Testis (tissue), 5 donors: ENCODE measurements at places on chromosomes 7 and 10. TPM values are rescaled to one million over a fixed set of nuclear protein-coding genes. Genes with fewer than 3 reads are reported as not detected.

DNA sequence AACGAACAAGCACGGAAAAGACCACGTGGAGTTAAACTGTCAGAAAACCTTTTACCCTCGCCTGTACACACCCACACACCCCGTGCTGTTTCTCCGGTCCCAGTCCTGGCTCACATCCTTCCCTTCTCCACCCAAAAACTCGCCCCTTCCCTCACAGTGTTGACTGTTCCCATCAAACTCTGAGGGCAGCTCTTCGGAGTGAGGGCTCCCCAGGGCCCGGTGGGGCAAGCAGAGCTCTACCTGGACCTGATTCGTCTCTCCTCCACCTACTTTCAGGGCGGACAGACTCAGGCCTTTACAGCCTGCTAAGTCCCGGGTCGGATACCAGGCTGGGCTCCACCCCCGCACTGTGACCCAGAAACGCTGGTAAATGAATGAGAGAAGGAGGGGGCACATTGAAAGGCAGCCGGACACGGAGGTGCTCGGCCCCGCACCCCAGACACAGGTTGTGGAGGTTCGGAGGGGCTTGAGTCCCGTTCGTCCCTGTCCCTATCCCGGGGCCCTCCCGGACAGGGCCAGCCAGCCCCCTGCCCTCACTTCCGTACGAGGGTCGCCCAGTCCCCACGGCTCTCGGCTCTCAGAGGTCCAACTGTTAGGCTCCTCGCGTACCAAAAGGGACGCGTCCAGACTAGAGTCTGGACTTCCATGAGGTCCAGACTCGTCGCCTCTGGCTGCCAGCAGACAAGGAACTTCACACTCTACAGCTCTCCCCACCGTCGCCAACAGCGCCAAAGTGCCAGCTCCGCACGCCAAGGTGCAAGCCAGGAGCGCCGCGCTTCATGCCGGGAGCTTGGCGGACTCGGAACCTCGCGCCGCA lies 31.7 kb upstream of the ASL start:
- peak; percentile 65 for DNase-seq

- no peak for DNase-seq
These were observed 39.5 kb upstream of the DMBT1 start for GRCh38 chr10:122521011-122521410.

DNA sequence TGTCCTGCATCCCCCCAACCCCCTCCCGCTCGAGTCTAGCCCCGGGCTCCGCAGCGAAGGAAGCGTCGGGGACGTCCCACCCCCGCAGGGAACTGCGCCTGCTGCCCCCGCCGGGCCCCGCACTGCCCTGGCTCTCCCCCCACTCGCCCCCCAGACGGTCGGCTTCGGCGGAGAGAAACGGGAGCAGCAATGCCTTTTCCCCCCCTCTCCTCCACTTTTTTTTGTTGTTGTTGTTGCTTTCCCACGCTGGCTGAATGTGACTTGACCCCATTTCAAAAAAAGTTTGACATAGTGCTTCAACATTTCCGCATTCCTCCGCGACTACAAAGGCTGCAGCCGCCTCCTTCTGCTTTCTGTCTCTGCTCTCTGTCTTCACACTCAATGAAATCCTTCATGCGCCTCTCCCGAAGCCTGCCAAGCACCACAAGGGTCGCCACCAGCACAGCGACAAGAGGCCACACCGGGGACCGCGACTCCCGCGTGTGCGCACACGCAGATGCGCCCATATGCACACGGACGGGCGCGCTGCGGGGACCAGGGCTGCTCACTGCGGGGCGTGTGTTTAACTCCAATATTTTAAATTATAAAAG lies 1.0 kb downstream of the CDK6 start:
- DNase-seq: peak; percentile 45

DNA sequence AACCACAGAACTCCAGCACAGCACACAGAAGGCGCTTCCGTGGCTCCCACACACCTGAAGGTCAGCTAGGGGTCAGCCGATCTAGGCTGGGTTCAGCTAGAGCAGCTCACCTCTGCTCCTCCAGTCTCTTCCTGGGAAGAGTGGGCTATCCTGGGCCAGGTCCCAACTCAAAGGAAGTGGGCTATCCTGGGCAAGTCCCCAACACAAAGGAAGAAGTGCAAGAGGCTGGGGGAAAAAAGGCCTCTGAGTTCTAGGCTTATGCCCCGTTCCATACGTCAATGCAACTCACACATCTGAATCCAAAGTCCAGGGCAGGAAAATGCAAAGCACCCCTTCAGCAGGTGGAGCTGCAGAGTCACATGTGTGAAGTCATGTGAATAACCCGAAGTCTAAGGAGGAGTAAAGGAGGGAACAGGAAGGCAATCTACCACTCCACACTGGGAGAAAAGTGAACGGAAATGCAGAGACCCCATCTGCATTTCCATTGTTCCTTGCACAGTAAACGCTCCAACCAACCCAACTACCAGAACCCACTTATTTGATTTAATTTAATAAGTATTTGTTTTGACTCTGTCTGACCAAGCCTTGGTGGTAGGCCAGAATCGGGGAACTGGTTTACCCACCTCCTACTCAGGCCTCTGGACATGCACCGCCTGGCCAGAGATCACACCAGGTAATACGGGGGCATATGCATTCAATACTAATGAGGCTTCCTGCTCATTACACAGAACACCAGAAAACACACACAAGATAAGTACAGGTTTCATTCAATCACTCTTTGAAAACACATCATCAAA lies 95.5 kb upstream of the RNF32 start:
- no peak for DNase-seq

DNA sequence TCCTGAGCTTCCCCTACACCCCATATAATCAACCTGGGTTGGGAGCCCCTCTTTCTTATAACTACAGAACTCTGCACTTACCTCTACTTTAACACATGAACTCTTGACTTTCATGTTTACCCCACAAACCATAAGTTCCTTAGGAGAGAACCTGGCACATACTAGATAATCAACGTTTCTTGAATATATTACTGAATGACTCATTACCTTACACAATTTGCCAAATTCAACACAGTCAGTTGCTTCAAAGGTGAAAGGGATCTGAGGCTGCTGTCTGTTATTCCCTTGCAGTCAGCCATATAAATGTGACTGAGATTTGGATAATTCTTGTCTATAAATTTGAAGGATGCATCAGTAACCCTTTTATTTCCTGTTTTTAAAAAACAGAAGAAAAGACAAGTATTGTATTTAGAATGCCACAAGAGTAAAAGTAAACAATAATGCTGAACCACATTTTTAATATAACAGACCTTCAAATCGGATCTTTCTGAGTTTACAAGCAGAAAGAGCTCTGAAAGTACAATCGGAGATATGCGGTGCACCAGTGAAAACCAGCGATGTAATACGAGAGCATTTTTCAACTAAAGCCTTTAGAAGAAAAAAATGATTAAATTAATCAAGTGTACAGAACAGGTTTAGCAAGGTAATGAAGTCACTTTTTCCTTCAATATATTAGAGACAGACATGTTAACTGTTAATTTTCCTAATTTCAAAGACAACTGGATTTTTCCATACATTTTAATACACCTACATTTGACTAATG lies 29.5 kb upstream of the LRRC17 start:
- DNase-seq: no peak

- DNase-seq: no peak
These were observed 15.7 kb downstream of the ZCCHC24 start for GRCh38 chr10:79429751-79430150.

GRCh38 chr10:65123120-65123519 lies 1601.9 kb downstream of the REEP3 start:
- DNase-seq: no peak

DNA sequence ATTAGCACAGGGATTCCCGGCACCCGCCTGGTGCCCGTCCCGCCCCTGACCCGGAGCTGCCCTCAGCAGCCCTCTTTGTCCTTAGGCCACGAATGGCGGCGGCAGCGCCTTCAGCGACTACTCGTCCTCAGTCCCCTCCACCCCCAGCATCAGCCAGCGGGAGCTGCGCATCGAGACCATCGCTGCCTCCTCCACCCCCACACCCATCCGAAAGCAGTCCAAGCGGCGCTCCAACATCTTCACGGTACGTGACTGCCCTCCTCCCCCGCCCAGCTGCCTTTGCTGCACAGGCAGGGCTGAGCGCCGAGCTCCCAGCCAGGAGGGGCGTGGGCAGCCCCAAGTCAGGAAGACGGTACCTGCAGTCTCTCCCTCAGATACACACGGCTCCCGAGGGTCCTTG lies 33.6 kb downstream of the AGAP3 start:
- DNase-seq: no peak

DNA sequence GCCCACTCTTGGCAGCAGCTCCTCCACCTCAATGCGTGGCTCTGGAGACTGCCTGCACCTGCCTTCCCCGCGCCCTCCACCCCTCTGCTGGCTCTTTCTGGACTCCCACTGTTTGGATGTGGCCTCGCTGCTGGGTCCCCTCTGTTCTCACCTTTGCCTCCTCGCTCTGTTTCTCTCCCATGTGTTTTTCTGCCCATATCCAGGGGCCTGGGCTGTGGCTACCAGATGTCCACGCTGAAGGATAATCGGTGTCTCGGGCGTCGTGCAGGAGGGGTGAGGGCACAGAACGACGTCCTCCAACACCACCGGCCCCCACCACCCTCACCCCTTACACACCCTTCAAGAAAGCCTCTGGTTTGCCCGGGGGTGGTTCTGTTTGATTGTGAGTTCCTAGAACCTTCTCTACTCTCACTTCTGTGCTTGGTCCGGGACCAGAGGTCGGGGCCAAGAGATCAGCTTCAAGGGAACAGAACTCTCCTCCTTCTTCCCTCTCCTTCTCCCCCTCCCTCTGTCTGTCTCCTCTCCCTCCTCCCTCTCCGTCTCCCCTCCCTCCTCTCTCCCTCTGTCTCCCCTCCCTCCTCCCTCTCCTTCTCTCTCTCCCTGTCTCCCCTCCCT lies 31.7 kb downstream of the AP5Z1 start:
- DNase-seq: no peak

GRCh38 chr7:148813890-148814289 lies 70.2 kb downstream of the EZH2 start:
- DNase-seq: no peak

DNA sequence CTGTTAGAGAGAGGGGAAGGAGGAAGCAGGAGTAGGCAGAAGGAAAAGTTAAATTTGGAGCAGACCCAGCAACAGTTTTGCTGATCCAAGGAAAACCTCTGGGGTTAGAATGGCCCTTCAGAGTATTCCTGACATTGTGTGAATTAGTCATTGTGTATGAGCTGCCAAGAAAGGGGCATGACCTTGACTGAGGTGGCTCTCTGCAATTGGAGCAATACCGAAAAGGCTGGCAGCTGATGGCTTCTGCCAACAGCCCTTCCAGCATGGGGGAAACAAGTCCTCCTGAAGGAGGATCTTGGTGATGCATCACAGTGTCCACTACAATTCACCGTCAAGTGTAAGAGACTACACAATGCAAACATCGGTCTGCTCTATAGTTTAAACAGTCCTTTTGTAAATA lies 20.6 kb upstream of the WASL start:
- DNase-seq: peak; percentile 34

- no peak for DNase-seq
These were observed 6.0 kb downstream of the SH3PXD2A start for GRCh38 chr10:103849212-103849877.

GRCh38 chr7:29442146-29442545 lies 121.5 kb upstream of the PRR15 start:
- DNase-seq: no peak

- no peak for DNase-seq
These were observed 144.2 kb upstream of the EGR2 start for GRCh38 chr10:62960416-62960815.

- DNase-seq: no peak
These were observed 69.5 kb upstream of the PPIF start for GRCh38 chr10:79277579-79278269.

GRCh38 chr10:75472685-75473084 lies 41.3 kb downstream of the LRMDA start:
- DNase-seq: no peak

- DNase-seq: no peak
These were observed 22.0 kb downstream of the LRRD1 start for GRCh38 chr7:92156990-92157389.

GRCh38 chr10:133262696-133263095 lies 14.0 kb downstream of the ADAM8 start:
- DNase-seq: no peak

GRCh38 chr7:92043637-92044036 lies 90.6 kb downstream of the CYP51A1 start:
- no peak for DNase-seq

DNA sequence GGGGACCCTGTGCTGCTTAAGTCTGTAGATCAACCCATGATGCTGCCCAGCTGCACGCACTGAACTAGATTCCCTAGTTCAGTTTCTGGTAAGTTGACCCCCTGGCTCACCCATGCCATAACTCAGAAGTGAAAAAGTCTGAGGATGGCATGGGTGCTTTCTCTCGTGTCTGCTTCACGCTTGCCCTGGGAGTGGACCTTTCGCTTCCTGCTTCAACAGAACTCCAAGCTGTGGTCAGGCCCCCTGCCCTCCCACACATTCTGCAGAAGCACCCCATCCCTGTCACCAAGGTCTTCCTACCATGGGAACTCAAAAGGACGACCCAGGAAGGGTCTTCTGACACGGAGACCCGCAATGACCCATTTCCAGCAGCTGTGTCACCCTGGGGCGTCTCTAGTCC lies 39.9 kb downstream of the LRRC18 start:
- DNase-seq: no peak

DNA sequence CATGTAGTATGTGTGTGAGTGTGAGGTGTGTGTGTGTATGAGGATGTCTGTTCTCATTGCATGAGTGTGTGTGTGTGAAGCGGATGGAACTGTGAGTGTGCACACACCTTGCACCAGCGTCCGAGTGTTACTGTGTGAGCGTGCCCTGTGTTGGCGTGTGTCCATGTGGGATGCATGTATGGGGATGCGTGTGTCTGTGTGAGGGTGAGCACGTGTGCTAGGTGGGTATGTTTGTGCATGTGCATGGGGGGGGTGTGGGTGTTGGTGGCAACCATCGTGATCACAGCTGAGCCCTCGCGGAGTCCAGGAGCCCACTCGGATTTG lies 6.4 kb downstream of the KNDC1 start:
- no peak for DNase-seq

GRCh38 chr7:36103837-36104561 lies 49.1 kb upstream of the EEPD1 start:
- no peak for DNase-seq

- DNase-seq: no peak
These were observed 5.0 kb downstream of the NEBL start for GRCh38 chr10:20892011-20892585.

DNA sequence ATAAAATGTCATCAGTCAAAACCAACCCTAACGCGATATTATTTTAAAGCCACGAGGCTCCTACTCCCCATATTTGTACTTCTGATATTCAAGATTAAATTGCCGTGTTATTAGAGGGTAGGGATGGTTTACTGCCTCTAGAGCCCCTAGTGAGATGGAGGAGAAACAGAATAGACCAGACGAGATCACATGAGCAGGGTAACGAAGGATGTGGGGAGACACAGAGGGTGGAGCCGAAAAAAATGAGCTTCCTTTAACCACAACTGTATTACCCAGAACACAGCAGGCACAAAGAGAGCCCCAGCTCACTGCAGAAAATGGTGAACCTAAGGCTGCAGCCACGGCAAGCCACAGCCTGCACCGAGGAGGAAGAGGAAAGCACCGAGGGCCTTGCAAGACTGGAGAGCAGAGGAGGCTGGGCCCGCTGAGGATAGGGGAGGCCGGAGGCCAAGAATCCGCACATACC lies 14.3 kb downstream of the ZC3HAV1 start:
- peak; percentile 22 for DNase-seq

Gene PSD
- polyA plus RNA-seq: 17.7 TPM

Gene LRRTM3
- polyA plus RNA-seq: 14.0 TPM

Gene ACBD5
- polyA plus RNA-seq: 36.4 TPM

Gene TCF7L2
- 18.5 TPM for polyA plus RNA-seq

Gene NUP205
- polyA plus RNA-seq: 47.8 TPM

Gene NME8
- 25.3 TPM for polyA plus RNA-seq

Gene LIPF
- polyA plus RNA-seq: 1.3 TPM

Gene SEMA3E
- polyA plus RNA-seq: 0.36 TPM

Gene KCNIP2
- 5.1 TPM for polyA plus RNA-seq

Gene PSTK
- 15.7 TPM for polyA plus RNA-seq

Gene GCK
- 0.90 TPM for polyA plus RNA-seq
